ENCODE measurements at places on chromosomes 2 and 18. TPM values are rescaled to one million over a fixed set of nuclear protein-coding genes. Genes with fewer than 3 reads are reported as not detected.

- peak; percentile 98 for DNase-seq
Observed at GRCh38 chr18:24397694-24398368, at the start of gene OSBPL1A. OSBPL1A (minus strand) TSS chr18:24397824; CDS start chr18:24377533, 20,291 bp downstream.

GRCh38 chr2:158112992-158113391, 11.3 kb downstream of the UPP2 start:
- no peak for DNase-seq

DNA sequence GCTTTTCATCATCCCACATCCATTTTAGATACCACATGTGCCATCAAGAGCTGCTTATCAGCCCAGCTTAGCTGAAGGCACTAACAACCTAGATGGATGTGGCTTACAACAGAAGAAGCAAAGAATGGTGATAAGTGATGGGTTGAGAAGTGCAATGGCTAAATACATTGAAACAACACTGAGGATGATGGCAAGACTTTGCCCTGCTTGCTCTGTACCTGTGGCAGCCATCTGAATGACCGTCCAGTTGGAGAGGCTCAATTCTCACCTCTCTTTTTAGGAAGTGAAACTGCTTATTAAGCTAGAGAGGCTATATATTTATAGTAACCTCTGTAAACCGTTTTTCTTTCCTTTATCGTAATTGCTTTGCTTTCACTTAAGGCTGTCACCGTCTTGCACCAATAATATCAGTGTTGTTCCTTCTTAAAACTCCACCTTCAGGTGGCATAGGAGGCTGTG, 5.7 kb downstream of the GPATCH11 start:
- DNase-seq = no peak

TMEM150A gene
- total RNA-seq = 11.4 TPM

GRCh38 chr2:9360701-9361100, 62.6 kb downstream of the ITGB1BP1 start:
- DNase-seq = no peak

DNA sequence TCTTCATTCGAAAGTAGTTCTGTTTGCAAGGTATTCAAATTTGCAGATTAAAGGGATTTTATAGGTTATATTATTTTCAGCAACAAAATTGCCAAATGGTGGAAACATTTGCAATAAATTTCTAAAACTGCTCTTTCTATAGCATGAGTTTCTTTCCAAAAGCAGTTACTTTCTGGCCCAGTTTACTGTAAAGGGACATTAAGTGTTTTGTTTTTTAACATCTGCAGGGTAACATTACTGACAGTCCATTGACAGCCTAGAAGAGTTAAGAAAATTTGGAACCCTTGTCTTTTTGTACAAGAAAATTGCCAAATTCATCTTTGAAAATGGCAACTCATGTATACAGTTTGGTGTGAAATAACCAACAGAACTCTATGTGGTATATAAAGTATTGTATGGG, 375.1 kb downstream of the SETBP1 start:
- no peak for DNase-seq

RNU2-63P gene
- not detected for total RNA-seq

GRCh38 chr2:234913208-234913626, 38.6 kb upstream of the SH3BP4 start:
- DNase-seq = no peak

DNA sequence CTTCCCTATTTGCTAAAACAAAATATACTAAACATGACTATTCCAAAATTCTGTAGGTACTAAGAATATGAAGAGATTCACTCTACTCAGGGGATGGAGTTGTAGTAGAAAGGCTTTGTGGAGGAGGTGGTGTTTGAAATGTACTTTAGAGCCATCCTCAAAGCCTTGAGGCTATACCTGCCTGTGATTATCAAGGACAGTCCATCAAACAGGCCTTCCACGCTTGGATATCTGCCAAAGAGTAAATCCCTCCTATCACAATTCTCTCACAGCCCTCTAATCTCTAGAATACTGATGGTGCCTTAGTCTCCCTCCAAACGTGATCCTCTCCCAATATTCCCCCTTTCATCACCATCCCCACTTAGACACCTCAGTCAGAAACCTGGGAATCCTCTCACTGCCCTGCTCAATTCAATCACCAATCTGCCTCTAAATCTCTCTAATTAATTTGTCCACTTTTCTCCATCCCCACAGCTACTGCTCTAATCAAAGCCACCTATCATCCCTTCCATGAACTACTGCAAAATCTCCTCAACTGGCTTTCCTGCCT, 13.1 kb downstream of the SOS1 start:
- no peak for DNase-seq

CSRNP3 gene
- total RNA-seq = 2.9 TPM

DNA sequence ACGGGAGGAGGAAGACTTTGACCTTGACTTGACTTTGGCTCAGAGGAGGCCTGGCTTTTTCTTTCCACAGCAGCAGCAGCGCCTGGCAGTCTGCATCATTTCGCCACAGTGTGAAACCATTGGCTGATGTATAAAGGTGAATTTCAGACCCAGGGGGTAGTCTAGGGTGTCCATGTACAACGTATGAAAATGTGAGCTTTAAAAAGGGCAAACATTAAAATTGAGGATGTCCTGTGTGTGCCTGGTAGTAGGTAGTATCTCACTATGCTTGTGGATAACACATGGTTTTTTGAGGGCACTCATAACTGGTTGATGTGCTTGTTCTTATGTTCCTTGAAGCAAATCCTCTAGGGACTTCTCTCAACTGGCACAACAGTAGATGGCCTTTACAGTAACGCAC, 86.1 kb downstream of the LPIN1 start:
- DNase-seq = no peak

GRCh38 chr2:205654878-205655605, 27.3 kb upstream of the NRP2 start:
- DNase-seq = no peak

DNA sequence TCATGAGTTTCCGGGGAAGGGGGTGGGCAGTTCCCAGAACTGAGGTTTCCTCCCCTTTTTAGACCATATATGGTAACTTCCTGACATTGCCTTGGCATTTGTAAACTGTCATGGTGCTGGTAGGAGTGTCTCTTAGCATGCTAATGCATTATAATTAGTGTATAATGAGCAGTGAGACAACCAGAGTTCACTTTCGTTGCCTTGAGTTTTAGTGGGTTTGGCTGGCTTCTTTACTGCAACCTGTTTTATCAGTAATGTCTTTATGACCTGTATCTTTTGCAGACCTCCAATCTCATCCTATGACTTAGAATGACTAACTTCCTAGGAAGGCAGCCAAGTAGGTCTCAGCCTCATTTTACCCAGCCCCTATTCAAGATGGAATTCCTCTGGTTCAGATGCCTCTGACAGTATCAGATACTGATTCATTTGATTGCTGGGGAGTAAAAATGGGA, 447.3 kb downstream of the XIRP2 start:
- DNase-seq = no peak
